ENCODE measurements at places on chromosomes 1 and 21.

- DNase-seq, result no peak
Observed at GRCh38 chr1:94866164-94866807, 46.1 kb downstream of the SLC44A3 start.

DNA sequence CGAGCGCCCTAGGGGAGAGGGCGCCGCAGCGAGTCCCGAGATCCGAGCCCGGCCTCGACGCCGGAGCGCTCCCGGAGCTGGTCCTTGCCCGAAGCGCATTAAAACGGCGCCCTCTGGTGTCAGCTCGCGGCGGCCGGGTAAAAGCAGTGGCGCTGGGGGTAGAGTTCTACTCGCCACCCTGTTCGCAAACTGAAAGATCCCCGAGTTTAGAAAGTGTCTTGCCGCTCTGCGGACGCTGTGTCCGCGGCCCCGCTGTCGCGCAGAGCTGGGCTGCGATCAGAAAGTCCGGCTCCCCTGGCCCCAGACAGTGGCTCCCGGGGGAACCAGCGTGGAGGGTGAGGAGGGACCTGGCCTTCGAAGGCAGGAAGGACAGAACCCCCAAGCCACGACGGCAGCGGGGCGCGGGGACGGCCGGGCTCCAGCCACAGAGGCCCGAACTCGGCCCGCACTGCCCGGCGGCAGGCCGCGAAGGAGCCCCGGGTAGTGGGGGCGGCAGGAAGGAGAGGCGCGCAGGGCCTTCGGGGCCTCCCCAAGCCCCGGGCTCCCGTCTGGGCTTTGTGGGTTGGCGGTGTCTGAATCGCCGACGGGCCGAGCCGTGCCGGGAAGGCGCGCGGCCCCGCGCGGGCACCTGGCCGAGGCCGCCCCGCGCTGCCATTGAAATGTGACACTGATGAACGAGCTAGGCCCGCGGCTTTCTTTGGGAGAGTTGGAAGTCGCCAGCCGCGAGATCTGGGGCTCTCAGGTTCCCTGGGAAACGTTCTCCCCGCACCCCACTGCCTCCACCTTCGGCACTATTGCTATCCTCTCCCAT, 39.1 kb upstream of the NFIA start:
- DNase-seq, result peak; percentile 91

DNA sequence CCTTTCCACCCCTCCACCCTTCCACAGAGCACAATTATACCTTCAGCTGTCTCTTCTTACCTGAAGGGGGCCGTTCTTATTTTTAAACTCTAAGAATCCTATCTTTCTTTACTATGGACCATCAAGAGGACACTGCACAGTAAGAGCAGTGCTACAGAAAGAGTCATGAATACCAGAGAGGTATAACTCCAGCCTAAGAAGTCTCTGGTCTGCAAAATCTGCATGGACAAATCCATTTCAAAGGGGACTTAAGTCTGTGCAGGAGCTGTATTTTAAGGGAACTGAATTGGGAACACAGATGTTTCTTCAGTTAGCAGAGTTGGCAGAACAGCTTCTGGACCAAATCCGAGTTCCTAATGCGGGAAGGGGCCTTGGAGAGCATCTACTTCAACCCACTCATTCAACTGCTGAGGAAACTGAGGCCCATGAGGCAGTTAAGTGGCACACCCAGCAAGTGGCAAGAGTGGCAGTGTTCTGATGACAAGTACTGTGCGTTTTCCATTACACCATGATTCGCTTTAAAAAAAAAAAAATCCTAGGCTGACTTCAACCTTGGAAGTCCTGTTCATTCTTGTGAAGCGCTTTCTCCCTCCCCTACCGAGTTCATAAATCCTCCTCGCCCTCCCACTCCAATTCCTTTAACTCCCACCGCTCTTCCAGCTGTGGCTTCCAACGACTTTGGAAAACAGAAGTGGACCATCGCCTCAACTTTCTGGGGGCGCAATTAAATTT, 1.8 kb downstream of the PLPP3 start:
- no peak for DNase-seq

DNA sequence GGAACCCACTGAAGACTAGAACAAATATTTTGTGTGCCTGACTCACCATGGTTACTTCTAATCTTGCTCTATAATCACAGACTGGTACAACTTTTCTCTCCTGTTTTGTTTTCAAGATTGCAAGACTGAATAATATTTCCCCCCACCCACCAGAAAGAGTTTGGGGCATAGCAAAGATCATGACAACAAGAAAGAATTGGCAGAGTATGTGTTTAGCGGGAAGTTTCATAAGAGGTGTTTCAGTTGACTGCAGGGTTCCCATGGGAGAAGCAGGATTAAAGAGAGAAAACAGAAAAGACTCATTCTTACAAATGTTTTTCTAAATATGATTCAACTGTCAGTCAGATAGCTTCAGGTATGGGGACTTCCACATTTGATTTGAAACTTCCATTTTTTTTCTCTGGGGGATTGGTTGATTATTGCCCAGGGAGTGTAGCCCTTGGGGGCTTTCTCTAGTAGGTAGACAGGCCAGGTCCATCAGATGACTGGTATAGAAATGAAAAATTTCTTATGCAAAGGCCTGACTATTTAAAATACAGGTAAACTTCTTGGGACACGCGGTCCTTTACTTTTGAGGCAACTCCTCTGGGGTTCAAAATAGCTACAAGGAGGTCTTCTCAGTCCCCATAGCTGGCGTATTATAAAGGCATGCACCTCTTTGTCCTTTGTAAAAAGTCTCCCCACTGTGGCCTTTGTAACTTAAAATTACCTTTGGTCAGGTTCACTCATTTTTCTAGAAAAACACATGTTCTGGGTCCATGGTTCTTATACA, 13.9 kb downstream of the OR14I1 start:
- no peak for DNase-seq

GRCh38 chr1:24551960-24552571, 3.8 kb upstream of the NCMAP start:
- DNase-seq, result no peak

All from activated CD4-positive, alpha-beta T cell treated with anti-CD3 and anti-CD28 coated beads for 48 hours (primary cell).